CD4-positive, alpha-beta T cell treated with Interleukin-15 for 4 hours (primary cell): ENCODE measurements at places on chromosomes 2 and 18.
A peak's percentile ranks its signal among the peaks of the same experiment; 100 is the strongest.

DNA sequence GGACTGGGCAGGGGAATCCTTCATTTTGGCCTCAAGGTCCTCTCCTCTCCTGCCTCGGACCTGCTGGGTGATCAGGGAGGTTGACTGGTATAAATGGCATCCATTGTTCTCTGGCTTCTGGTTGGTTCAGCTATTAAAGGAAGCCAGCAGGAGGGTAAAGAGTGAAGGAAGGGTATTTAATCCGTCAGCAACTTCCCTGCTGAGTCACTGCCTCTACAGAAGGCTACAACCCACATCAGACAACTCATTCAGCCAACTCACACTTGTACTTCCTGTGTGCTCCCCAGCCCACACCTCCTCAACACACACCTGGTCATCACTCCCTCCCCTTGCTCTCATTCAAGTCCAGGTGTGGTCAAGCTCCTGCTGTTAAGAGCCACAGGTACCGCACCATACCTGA is 68.3 kb upstream of the MRPS9 start:
- DNase-seq: no peak

- DNase-seq: no peak
Measured at GRCh38 chr2:119088416-119088815, 70.1 kb downstream of the C1QL2 start.

GRCh38 chr2:227324995-227325838 is at the start of gene MFF:
Gene MFF, plus strand, starts transcription at chr2:227325251. Its CDS starts 5,415 bp downstream, at chr2:227330666.
- peak; percentile 95 for DNase-seq

- no peak for DNase-seq
Measured at GRCh38 chr18:45826084-45826483, 609 bp downstream of the SIGLEC15 start.

DNA sequence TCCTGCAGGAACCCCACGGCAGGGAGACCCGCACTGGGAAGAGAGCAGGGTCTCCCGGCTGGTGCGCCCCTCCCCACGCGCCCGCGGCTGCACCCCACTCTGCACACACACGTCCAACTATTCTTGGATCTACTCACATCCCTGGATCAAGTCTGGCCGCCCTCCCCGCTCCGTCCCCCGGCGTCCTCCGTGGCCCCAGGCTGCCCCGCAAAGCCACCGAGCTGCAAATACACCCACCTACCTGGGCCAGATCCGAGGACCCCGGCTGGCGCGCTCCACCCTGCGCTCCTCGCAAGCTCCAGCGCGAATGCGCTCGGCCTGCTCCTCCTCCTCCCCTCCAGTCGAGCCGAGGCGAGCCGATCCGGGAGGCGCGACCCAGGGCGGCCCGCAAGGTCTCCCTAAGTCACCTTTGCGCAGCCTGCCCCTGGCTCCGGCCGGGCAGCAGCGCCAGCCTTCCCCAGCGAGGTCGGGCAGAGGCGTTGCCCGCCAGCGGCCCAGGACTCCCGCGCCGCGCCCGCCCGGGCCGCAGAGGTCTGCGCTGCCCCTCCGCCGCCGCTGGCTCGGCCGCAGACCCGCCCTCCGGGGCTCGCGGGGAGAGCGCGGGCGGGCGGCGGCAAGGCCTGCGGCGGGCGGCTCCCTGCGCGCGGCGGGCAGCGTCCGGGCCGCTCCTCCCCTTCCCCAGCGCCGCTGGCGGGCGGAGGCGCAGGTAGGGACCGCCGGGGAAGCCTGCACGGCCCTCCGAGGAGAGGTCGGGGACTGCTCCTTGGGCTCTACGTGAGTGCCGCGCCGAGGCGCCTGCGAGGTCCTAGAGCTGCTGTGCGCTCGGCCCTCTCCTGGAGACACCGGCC is 126.0 kb downstream of the OSBPL1A start:
- DNase-seq: no peak

DNA sequence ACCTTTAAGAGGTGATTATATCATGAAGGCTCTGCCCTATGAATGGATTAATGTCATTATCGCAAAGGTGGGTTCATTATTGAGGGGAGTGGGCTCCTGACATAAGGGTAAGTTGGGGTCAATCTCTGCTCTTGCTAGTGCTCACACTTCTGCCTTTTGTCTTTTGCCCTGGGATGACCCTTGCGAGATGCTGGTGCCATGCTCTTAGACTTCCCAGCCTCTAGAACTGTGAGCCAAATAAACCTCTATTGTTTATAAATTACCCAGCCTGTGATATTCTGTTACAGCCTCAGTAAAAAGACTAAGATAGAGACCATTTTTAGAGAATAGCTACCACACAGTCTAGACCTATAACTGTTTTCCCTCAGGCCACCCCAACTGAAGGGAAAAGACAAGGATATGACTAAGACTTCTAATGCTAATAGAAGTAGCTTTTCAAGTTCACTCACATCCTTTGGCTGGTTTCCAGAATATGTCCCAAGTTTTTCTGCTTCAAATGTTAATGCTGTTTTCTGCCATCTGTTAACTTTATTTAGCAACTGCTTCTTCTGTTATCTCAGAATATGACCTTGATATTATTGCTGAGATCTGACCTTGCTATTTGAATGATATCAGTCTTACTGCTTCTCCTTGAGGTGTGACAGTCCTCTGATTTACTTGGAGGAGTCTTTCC is 65.1 kb upstream of the STAM2 start:
- DNase-seq: no peak

GRCh38 chr18:76126327-76126726 is 368.7 kb downstream of the ZNF516 start:
- DNase-seq: no peak

DNA sequence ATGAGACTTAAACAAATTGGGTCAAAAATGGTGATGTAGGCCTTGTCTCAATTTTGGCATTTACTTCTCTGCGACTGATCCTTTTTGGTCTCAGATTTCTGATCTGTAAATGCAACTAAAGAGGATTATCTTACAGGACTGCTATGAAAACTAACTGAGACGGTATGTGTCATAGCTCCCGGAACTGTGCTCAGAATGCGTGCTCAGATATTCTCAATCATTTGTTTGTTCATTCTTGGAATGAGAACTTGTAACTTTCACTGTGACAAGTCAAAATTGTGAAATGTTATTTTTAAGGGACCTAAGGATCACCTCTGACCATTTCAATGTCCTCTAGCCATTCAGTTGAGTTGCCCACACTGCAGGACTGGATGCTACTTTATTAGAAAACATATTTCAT is 498.2 kb upstream of the PIK3C3 start:
- DNase-seq: no peak

DNA sequence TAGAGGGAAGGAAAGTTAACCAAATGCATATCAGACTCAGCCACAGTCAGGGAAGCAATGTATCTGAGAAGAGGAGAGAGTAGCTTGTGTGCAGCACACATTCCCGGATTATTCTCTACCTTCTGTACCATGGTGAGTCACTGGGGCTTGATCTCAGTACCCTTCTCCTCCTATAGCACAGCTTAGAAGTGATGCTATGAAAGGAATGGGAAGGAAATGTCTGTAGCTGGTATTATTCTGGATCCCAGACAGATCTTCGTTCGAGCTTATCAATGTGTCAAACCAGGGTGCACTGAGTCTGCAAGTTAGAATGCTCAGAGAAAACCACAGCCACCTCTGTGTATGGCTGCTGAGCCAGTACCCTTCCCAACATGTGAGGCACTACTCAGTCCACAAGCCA is 88.0 kb upstream of the NFU1 start:
- no peak for DNase-seq

DNA sequence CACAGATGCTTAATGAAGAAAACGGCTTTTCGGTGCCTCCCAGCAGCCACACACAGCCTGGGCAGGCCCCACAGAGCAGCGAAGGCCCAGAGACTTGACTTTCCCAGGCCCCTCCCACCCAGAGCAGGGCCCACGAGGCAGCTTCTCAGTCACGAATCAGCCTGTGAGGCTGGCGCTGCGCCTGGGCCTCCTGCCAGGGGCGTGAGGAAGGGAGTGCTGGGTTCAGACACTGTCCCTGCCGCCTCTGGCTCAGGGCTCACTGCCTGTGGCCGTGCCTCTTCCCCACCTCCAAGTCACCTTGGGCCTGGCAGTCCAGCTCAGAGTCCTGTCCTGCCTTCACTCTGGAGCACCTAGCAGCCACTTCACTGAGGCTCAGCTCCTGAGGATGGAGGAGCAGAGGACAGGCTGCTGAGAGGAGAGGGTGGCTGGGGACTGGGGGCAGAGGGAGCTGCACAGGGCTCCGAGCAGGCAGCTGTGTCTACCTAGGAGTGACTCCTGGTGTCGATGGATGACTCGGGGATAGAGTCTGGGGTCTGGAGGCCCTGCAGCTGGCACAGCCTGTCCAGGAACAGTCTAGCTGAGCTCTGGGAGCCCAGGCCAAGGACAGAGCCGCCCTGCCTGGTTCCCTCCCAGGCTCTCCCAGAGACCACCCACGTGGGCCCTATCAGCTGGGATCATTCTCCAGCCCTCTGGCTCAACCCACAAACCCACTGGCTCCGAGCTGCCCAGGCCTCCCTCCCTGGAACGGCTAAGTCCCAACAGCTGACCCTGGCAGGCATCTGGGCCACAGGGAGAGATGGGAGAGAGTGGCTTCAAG is 36.4 kb upstream of the FOSL2 start:
- DNase-seq: no peak

DNA sequence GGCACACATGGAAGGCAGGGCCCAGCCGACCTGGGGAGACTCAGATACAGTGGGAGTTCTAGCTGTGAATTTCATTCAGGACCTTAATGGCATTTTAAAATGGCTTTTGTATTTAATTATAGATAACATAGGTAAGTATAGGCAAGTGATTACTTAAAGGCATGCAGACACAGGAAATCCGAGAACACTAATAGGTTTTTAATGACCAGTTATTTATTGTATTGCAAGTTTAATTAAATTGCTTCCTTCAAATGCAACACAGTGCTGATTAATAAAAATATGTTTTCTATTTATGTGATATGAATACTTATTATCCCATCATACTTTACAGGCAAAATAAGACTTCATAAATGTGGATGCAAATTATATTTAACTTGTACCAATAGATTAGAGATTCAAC is 19.7 kb upstream of the SH3RF3 start:
- no peak for DNase-seq
